ENCODE measurements at places on chromosomes 7 and 10.

DNA sequence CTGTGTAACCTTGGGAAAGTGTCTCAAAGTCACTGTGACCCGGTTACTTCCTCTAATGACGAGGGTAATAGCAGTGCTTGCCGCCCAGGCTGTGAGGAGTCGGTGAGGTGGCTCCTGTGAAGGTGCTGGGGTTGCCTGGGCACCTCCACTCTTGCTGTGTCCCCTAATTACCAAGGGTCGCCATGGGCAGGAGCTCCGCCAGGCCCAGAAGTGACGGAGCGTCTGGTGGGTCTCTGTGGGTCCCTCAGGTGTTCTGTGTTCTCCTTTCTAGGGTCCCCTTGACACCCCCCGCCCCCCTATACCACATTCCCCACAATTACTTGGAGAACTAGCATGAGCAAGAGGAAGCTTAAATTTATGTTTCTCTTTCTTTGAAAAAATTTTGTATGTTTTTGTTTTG is 161.5 kb downstream of the WDR37 start:
- no peak for DNase-seq

DNA sequence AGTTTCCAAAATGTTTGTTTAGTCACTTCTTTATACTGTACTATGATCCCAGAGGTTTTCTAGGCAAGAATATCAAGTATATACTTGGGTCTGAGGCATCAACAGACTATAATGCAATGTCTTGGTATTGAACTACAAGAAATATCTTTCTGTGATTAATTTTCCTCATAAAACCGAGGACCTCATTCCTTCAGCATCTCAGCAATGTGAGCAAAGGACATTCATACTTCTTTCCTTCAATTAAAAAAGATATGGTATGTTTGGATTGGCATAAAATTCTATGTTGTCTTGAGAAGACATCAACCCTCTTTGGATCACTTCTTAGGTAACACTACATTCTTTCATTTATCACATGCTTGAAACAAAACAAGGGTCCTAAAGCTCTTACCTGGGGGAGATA is 524.5 kb downstream of the PHTF2 start:
- DNase-seq = peak; percentile 54

DNA sequence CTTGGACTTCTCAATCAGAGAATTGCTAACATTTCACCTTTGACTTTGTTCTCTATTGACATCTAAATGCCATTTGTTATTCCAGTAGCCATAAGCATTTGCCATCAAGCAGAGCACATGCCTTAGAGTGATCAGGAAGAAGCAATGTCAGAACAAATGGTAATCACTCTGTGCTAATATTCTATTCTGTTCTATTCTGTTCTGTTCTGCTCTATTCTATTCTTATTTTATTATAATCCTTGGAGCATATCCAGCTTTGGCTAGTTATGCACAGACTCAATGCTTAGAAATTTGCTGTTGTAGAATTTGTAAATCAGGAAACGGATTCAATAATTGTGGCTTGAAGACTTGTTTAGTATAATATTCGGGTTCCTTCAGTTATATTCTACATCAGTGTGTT is 175.4 kb downstream of the EXOC4 start:
- no peak for DNase-seq

GRCh38 chr7:141251957-141252356 is 178.1 kb downstream of the TMEM178B start:
- DNase-seq = no peak

- DNase-seq = no peak
Measured at GRCh38 chr10:105502058-105502457, 861.0 kb downstream of the SORCS3 start.

DNA sequence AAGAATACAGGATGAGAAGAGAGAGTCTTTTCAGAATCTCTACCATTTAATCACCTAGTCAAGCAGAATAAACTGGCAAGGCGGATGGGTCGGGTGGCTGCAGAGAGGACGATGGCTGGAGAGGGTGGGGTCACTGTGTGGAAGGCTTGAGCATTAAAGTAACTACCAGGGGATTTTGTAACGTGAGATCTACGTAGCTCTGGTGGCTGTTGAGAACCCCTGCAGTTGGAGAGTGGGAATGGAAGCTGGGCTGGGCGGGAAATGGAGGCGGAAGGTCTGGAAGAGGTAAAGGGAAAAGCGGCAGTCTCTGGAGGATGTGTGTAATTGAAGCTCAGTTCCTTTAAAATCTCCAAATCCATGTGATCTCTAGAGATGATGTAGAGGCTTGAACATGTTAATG is 135.0 kb downstream of the GATA3 start:
- DNase-seq = no peak

- peak; percentile 87 for DNase-seq
Measured at GRCh38 chr10:61822781-61823230, 78.7 kb upstream of the ARID5B start.

- DNase-seq = peak; percentile 71
Measured at GRCh38 chr7:39644170-39644569, 20.8 kb downstream of the RALA start.

DNA sequence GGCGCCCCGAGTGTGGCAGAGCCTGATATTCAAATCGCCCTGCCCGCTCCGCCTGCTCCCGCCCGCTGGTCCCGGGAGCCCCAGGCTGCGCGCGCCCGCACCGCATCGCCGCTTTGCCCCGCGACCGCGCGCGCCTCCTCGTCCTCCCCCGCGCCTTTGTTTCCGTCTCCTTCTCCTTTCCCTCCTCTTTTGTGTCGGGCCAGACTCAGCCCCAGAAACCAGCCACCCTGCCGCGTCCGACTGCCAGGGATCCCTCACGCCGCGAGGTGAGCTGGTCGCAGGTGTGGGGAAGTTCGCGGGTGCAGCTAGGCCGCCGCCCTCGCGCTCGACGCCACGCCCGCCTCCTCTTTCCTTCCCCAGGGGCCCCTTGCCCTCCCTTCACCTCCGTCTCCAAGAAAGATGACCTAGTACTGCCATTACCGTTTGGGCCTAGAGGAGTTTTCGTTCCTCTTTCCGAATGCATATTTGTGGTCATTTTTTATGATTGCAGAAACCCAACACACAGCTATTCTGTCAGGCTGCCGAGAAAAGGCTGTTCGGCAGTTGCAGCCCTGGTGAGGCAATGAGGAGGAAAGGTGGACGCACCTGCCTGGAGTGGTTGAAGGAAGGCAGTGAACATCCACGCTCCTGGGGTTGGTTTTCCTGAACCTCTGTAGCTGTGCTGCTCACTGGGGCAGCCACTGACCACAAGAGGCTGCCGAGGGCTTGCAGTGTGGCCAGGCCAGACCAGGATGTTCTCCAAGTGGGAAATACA is 107.3 kb downstream of the SNX10 start:
- peak; percentile 27 for DNase-seq

DNA sequence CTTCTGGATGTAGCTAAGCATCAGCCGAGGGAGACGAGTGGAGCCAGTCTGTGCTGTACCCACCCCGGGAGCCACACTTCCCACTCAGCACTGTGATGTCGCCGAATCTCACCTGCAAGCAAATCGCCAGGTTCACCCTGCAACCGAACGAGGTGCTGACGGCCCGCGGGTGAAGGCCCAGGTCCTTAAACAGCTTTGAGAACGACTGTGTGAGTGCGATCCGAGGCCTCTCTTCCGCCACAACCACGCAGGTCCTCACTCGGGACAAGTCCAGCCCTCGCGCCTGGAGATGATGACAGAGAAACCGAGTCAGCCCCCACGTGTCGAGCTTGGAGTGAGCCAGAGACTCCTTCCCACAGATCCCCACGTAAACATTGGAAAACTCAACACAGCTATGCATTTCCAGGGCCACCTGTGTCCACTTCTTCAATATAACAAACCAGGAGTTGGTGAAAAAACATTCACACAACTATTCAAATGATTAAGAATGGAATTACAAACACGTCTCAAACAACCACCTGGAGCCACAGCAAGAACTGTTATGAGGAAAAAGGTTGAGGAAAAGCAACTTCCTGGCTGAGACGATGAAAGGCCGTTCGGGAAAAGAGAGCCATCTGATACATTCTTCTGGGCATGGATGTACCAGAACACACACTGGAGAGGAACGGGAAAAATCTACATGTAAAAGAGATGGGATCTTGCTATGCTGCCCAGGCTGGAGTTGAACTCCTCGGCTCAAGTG is 191.8 kb downstream of the ZMYND11 start:
- no peak for DNase-seq

- no peak for DNase-seq
Measured at GRCh38 chr10:97850446-97850845, 803 bp downstream of the GOLGA7B start.

- no peak for DNase-seq
Measured at GRCh38 chr10:21624951-21625350, 90.9 kb downstream of the MLLT10 start.

DNA sequence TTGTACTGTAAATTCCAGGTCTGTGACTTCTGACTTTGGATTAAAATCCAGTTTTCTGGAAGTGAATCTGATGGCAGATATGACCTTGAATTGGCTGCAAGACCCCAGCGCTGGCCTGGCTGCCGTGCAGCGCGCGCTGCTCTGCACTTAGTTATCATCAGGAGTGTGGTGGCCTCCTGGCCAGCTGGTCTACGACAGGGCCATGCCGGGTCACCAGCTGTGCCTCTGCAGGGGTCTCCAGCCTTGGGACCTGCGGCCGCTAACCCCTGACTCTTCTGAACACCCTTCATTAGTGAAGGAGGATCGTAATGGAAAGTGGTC is 190.7 kb upstream of the SH2B2 start:
- DNase-seq = no peak

GRCh38 chr7:37820708-37821468 is 27.5 kb upstream of the NME8 start:
- no peak for DNase-seq

- DNase-seq = no peak
Measured at GRCh38 chr7:97973206-97973658, 16.8 kb downstream of the OCM2 start.

DNA sequence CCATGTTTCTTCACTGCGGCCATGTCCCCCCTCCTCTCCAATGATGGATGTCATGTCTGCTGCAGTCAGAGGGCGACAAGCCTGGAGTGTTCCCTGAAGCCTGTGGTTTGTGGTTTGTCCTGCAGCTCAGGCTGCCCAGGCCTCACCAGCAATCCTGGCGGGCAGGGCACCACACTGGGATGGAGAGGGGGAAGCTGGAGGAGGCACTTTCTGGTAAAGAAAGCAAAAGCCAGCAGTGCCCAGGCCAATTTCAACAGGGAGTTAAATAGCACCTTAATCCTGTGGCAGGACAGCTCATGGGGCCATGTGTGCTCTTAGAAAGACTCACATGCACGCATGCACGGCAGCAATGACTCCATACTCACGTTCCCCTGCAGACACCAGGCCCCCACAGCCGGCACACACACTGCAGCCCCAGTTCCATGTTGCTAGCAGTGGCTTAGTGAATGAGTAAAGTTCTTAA is 158.3 kb downstream of the EGFR start:
- peak; percentile 46 for DNase-seq

DNA sequence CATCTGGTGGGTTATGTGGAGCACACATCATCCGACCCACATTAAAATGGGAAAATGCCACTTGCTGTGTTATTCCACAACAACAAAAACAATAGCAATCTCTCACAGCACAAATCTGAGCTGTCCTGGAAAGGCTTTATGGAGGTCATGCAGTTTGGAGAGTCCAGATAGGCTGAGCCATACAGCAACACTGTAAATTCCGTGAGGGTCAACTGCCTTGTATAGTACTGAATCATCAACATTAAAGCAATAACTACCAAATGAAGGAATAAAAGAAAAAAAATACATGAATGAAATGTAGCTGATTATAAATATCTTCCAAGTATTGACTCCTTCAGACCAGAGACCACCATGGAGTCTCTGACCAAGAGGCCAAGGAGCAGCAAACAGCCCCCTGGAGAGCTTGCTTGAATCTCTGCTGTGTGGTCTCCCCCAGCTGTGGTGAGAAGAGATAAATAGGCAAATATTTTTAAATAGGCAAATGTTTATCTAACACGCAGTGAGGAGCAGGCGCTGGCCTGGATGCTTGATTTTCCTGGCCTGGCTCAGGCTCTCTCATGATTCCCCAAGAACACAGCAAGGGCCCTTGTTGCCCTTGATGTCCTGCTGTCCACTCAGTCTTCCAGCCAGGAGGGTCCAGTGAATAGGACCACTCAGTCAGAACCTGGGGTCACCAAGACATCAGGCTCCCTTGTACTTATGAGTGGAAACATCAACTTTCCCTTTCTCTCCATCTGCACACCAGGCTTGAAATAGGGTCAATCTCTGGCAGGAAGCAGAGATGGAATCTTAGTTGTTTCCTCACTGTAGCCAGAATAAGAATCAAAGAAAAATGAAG is 1021.3 kb downstream of the XPNPEP1 start:
- DNase-seq = no peak

GRCh38 chr7:28432105-28432504 is 19.8 kb downstream of the CREB5 start:
- DNase-seq = no peak

- DNase-seq = no peak
Measured at GRCh38 chr10:101305320-101306241, 48.4 kb upstream of the BTRC start.

DNA sequence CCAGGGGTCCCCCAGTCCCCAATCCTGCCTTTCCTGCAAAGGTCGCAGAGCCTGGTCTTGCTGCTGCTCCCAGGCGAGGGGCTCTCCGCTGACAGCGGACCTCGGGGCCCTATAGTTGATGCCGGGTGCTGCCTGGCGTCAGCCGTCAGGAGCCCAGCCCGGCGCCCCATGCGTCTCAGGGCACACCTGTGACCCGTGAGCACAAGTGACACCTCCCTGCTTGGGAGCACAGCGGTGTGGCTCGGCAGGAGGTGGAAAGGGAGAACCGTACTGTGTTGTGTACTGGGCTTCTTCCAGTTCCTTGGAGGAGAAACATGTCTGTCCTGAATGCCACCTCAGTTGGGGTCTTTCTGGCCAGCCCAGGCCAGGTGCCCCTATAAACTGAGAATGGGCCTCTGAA is 56.7 kb downstream of the LHPP start:
- DNase-seq = no peak

- DNase-seq = no peak
Measured at GRCh38 chr10:109837384-109837783, 85.9 kb downstream of the XPNPEP1 start.

- DNase-seq = no peak
Measured at GRCh38 chr7:40346554-40346953, 211.7 kb downstream of the SUGCT start.

DNA sequence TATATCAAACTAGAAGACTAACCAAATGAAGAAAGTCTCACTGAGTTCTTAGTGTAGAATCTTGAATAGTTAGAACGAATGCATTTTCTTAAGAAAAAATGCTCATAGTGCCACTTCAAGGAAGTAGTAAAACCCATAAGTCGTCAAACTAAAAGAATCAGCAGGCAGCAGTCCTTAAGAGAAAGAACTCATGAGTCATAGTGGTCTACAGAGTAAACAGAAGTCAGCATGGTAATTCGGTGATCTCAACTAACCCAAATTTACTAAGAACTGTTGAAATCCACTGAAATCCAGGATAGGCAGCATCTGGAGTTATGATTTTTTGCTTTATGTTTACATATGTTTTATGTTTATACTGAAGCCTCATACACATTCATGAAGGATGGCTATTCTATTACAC is 256.2 kb downstream of the LHFPL3 start:
- no peak for DNase-seq

Measured in fibroblast of skin of back (primary cell).